Jurkat, Clone E6-1 (cell line): ENCODE measurements at places on chromosomes 1 and 21.
A peak's percentile ranks its signal among the peaks of the same experiment; 100 is the strongest.

DNA sequence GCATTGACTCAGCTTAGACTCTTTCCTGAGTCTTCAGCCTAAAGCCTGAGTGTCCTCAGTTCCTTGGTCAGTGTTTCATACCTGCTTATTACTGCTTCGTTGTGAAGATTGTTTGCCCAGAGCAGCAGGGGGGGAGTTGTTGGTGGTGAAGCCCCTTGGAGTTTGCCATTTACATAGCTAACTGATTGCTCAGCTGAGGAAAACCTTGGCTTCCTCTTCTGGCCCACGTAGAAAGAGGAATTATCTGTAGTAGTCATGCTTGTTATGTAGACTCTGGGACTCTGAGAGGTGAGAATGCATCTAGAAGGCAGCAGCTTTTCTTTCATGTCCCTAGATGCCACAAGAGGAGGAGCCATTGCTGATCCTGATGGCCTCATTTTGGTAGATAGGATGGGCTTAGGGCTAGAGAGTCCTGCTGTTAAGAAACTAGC lies 125.9 kb downstream of the MAST2 start:
- no peak for DNase-seq

- DNase-seq = no peak
Observed at GRCh38 chr1:156673387-156674121, 3.7 kb downstream of the NES start.

DNA sequence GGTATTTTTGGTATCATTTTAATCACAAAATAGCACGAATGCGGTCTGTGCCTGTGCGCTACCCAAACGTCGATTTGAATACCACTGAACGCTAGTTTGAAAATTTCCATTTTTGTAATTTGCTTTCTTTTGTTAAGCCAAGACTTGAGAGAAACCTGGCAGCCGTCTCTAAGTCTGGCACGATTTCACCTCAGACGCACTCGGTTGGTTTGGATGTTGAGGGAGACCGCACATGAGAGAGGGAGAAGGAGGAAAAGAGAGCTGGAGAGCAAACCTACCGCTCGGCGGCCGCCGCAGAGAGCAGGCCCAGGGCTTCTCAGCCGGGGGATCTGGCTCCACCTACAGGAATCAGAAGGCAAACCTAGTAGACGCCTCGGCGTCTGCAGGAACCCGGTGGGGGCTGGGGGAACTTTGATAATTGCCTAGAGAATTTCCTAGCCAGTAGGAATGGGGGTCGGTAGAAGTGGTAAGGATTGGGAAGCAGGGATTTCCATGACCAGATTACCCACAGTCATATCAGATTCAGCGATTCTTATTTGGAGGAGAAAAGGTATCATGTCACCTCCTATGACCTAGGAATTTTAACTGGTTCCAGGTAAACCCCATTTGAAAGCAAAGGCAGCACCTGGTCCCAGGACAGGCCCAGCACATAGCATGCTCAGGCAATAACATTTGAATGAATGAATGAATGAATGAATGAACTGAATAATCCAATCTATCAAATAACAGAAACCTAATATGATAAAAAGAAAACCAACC lies 83.2 kb downstream of the TM2D1 start:
- no peak for DNase-seq

GRCh38 chr1:54777431-54777830 lies 13.1 kb upstream of the PARS2 start:
- DNase-seq = no peak

GRCh38 chr1:33363470-33363861 lies 42.6 kb upstream of the A3GALT2 start:
- DNase-seq = no peak

GRCh38 chr1:154431586-154432373 lies 26.6 kb downstream of the IL6R start:
- DNase-seq = no peak

DNA sequence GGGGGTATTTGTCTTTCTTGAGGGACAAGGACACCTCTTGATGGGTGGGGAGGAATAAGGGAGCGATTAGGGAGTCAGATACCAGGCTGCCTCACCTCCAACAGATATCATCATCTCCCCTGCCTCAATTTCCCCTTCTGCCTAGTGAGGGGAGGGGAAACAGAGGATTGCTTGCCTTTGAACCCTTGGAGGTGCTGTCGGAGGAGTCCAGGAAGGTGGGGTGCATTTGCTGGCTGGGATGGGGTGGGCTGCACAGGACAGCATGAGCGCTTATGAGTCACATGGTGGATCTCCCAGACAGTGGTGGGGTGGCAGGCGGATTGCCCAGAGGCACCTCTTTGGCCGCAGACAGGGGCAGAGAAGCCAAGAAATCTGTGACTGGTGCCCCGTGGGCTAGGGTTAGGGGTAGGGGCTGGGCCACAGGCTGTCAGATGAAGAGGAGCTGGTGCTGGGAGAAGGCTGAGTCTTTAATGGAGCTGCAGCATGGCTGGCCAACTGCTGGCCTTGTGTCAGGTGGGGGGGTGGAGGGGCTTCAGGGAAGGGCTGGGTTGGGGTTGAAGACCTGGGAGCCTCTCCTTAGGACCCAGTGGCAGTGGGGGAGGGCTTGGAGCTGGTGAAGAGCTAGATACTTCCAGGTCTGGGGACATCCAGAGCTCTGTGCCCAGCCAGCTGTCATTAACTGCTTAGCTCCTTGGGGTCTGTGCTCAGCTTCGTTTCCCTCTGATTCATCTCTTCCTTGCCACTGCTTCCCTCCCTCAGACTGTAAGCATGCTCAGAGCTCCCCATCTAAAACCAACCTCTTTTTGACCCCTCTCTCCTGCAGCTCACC lies 7.0 kb upstream of the ADORA1 start:
- DNase-seq = no peak

GRCh38 chr1:116228511-116228910 lies 117.3 kb downstream of the MAB21L3 start:
- no peak for DNase-seq

DNA sequence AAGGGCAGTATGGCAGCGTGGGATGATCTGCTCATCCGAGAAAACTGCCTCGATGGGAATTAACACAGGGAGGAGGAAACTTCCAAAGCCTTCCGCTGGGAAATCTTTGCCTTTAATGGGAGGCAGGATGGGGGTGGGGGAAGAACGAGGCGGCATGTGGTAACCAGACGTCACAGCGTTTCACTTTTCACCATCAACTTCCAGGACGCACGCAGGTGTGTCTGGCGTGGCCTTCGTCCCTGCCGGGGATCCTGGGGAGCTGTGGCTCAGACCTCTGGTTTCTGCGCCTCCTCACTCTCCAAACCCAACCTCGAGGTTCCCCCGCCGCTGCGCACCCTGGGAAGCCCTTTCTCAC lies 282 bp downstream of the RSPH1 start:
- DNase-seq = no peak

DNA sequence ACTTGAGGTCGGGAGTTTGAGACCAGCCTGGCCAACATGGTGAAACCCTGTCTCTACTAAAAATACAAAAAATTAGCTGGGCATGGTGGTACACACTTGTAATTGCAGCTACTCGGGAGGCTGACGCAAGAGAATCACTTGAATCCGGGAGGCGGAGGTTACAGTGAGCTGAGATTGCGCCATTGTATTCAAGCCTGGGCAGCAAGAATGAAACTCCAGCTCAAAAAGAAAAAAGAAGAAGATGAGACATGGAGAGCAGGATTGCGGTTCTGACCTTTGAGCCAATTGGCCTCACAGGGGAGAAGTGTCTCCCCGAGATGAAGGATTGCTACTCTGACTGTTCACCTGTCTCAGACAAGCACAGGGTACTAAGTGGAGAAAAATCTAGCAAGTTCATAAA lies 6.6 kb downstream of the SCCPDH start:
- no peak for DNase-seq

DNA sequence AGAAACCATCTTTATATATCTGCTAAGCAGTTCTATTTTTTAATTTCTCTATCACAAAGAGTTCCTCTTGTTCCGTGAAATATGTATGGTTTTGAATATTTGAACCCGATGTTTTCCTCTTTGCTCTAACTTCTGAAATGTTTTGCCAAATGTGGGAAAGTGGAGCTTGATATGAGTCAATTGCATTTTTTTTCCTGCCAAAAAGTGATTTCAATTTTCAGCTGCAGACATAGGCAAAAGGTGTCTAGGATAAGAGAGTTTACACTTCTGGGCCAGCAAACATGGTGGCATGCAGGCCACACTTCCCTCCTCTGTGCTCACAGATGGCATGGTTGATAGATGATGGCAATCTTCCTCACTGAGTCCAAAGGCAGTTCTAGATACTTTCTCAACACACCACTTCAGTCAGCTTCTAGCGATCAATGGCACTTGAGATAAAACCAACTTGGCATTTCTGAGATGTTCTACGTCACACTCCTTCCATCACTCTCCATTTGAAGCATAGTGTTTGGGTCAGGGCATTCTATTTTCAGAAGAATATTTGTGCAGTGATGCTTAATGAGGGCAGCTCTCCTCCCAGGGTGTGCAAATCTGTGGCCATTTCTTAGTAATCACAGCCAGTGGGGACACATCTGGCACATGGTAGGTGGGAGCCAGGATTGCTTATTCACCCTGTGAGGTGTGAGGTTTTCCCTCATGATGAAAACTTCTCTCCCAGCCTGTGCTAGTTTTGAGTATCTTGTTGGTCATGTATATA lies 54.4 kb upstream of the SCAF4 start:
- no peak for DNase-seq

DNA sequence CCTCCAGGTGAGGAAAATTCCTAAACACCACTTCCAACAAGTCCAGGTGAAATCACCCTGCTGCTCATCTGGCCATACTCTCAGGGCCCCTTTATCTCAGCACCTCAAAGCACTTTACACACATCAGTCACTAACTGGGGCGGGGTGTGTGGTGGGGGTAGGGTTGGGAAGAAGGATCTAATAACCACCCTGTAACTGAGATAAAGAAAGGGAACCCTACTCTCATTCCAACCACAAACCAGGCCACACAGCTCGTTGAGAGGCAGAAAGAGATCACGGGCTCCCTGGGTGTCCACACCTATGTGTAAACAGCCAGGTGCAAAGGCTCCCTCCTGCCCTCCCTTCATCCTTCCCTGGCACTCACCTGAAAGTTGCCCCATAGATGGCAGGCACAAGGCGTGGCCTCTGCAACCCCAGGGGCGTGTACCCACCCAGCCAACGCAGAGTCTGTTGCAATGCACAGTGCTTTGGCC lies 20.4 kb downstream of the GPR161 start:
- DNase-seq = no peak

DNA sequence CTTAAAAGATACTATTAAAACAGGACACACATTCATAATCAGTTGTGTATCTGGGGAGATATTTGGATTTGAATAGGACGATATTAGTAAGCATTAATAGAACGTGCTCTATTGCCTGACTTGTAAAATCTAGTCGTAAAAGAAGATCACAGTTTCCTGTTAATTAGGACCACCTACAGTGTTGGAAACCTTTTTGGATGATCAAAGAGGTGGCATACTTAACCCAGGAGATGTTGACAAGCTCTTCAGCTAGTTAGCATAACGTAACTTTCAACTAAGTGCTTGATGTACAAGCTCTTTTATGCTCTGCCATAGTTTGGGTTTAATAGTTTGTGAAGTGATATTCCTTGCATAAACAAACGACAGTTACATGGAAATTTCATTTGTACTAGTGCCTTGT lies 293.3 kb upstream of the NR5A2 start:
- DNase-seq = no peak

- no peak for DNase-seq
Observed at GRCh38 chr1:56473582-56474270, 105.6 kb downstream of the PLPP3 start.

GRCh38 chr21:30189773-30190172 lies 23.2 kb upstream of the CLDN17 start:
- no peak for DNase-seq

GRCh38 chr1:21468599-21468998 lies 28.7 kb downstream of the NBPF3 start:
- DNase-seq = peak; percentile 38

- no peak for DNase-seq
Observed at GRCh38 chr1:157770442-157771043, 6.4 kb downstream of the FCRL2 start.

DNA sequence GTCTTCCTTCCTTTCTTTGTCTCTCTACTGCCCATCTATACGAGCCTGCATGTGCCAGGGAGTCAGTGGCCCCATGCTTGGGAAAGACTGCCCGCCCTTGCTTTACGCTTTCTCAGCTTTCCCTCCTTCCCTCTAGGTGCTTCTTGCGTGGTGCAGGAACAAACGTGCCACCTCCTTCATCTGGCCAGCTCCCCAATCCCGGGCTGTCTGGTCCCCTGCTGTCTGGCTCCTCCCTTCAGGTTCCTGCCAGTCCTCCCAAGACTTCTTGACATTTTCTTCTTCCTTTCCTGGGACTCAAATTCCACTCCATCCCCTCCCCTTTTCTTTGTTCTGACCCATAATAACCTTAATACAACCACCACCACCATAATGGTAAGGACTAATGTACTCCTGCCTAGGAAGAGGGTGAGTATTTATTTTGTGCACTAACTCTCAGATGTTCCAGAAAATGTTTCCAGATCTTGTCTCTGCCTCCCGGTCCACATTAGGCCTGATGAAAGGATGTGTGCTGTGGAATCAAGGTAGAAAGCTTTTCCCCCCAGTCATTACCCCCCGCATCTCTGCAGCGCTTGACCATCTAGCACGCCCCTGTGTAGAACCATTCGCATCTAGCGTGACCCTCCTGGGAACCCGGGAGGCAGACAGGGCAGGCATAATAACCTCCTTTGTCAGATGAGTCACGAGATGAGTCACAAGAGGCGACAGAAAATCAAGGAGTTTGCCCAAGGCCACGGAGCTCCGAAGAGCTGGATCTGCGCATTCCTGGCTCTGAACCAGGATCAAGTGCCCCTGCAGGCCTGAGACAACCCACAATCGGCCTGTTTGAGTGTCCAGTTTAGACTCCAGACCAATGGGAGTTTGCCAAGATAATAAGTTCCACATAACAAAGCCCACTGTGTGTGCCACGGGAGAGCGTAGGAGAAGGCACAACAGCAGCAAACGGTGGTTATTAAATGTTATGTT lies 60.1 kb upstream of the NEK2 start:
- DNase-seq = no peak

GRCh38 chr1:223135176-223135942 lies 7.7 kb downstream of the TLR5 start:
- DNase-seq = no peak

DNA sequence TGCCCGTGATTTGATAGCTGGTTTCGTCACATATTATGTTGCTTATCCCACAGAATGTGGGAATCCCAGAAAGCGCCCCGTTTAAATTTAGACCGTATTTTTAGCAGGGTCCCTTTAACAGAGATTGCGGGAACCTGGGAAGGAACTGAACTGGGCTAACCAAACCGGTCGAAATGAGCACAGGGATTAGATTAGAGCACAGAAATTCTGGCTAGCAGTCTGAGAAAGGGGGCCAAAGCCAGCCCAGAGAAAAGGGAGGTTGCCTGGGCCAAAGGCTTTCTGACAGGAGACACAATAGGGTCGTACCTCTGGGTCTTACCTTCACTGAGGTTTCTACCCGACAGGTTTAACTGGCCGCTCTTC lies 327 bp downstream of the LRRC40 start:
- DNase-seq = no peak

GRCh38 chr1:47753808-47754207 lies 243.4 kb downstream of the TRABD2B start:
- no peak for DNase-seq

- DNase-seq = no peak
Observed at GRCh38 chr21:42601656-42602055, 51.8 kb upstream of the PDE9A start.
